GM12878 (cell line): ENCODE measurements at places on chromosomes 5 and 9.

DNA sequence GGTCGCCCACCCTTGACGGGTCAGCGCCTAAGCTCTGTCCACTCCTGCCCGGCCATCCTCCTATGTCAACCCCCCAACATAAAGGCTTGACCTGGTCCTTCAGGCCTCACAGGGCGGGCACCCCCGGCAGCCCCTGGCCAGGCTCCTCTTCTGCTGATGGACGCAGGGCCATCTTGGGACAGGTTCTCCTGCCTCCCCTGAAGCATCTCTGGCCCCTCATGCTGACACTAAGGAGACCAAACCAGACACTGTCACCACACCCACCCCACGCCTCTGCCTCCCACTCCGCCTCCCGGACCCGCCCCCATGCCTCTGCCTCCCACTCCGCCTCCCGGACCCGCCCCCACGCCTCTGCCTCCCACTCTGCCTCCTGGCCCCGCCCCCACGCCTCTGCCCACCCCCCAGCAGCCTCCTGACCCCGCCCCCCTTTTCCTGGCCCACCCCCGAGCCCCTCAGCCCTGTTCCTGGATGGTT, 6.8 kb downstream of the OBP2A start:
- DNase-seq, result no peak

DNA sequence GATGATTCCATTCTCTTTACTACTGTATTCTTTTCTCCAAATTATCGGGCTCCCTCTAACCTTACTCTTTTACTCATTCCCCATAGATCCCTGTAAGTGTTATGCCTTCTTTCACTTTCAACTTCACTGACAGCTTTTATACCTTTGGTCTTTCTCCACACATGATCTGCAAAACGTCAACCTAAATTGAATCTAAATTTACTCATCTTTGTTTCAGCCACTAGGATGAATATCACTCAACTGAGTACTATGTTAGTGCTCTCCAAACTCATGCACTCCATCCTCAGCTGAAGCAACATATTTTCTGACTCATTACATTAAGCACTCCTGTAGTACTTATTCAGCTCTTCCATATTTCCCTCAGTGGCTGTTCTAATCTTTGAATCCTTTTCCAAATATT, 133.4 kb downstream of the ADAMTS19 start:
- DNase-seq, result no peak

GRCh38 chr5:74426506-74426905, 214.0 kb downstream of the ENC1 start:
- DNase-seq, result no peak

GRCh38 chr5:31187591-31187990, 5.9 kb upstream of the CDH6 start:
- no peak for DNase-seq

- no peak for DNase-seq
Observed at GRCh38 chr5:60722416-60722815, 22.4 kb upstream of the DEPDC1B start.

GRCh38 chr5:14184725-14185124, 41.6 kb downstream of the TRIO start:
- no peak for DNase-seq
